Endothelial cell of umbilical vein (primary cell): ENCODE measurements at places on chromosomes 13 and 19.
A peak's percentile ranks its signal among the peaks of the same experiment; 100 is the strongest.

DNA sequence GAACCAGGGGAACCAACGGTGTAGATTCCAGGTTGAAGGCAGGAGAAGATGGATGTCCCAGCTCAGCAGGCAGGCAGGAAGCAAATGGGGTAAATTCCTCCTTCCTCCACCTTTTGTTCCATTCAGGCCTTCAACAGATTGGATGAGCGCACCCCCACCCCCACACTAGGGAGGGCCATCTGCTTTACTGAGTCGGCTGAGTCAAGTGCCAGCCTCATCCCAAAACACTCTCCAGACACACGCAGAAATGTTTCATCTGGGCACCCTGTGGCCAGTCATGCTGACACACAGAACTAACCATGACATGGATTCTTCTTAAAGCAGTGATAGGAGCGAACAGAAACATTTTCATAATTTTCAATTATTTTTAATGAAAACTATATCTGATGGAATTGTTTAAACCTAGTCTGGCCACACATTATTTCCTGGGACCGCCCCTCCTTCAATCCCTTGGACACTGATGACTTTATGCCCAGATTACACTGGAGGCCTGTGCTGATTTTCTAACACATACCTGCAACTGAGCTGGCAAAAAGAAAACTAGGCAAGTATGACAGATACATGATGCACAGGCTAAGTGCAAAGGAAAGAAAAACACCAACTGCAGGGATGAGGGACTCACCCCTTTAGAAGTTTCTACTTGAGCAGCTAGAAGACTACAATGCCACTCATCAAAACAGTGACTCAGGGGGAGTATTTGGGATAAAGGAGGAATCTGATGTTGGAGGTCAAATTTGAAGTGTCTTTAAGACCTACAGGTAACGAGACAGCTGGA lies 154.2 kb downstream of the TNFRSF19 start:
- H3K36me3 ChIP-seq = no peaks in the 10 kb centered on the region
- H3K4me1 ChIP-seq = no peaks in the 10 kb centered on the region
- H3K27me3 ChIP-seq = no peaks in the 10 kb centered on the region
- no peak overlapping the region for H3K4me3 ChIP-seq
- no peak overlapping the region for H3K27ac ChIP-seq

- no peaks in the 10 kb centered on the region for H3K36me3 ChIP-seq
- no peaks in the 10 kb centered on the region for H3K4me1 ChIP-seq
- H3K27ac ChIP-seq = no peak overlapping the region
- DNase-seq = no peak
Observed at GRCh38 chr13:66328476-66328875, 901.7 kb downstream of the PCDH9 start.

- no peaks in the 10 kb centered on the region for H3K27me3 ChIP-seq
- no peak for DNase-seq
- peaks cover 49% of the 10 kb centered on the region for H3K36me3 ChIP-seq
Observed at GRCh38 chr19:2043961-2044708, 6.9 kb downstream of the MKNK2 start.

GRCh38 chr19:39508629-39509028 lies 6.3 kb upstream of the SELENOV start:
- H3K36me3 ChIP-seq = no peaks in the 10 kb centered on the region
- H3K4me1 ChIP-seq = peaks cover 4% of the 10 kb centered on the region
- no peak for DNase-seq
- H3K27ac ChIP-seq = no peak overlapping the region

DNA sequence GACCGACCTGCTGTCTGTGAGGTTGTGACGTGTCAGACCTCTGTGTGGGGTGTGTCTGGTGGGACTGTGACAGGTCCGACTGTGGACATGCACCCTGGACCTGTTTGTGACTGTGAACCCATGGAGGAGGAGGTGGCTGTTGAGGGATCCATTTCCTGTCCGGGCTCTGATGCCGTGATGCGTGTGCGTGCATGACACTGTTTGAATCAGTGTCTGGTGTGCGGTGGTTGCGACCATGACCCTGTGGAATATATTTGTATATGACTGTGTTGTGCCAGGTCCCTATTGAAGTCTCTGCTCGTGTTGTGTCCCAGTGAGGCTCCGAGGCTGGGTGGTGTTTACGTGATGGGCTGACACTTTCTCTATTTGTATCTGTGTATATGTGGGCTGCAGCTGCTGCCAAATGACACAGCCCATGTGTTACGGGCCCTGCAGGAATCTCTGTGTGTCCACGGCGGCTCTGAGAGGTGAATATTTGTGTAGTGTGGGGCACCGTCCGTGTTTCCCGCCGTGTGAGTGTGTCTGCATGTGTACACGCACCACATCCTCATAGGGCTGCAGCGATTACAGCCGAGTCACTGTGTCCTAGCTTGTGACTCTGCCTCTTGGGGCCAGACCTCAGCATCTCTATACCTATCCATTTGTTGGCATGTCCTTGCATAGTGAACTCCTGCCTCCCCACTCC lies 18.3 kb downstream of the CCDC97 start:
- DNase-seq = peak; percentile 54
- H3K4me3 ChIP-seq = no peak overlapping the region

GRCh38 chr13:97220151-97220900 lies 1.8 kb upstream of the MBNL2 start:
- H3K27me3 ChIP-seq = no peaks in the 10 kb centered on the region
- no peak overlapping the region for H3K27ac ChIP-seq
- no peak overlapping the region for H3K4me3 ChIP-seq

GRCh38 chr13:48184260-48184659 lies 48.7 kb upstream of the ITM2B start:
- no peak for DNase-seq
- no peaks in the 10 kb centered on the region for H3K4me1 ChIP-seq
- no peak overlapping the region for H3K27ac ChIP-seq
- peaks cover 3% of the 10 kb centered on the region for H3K27me3 ChIP-seq

- no peak for DNase-seq
- no peak overlapping the region for H3K27ac ChIP-seq
- H3K4me3 ChIP-seq = no peak overlapping the region
- no peaks in the 10 kb centered on the region for H3K36me3 ChIP-seq
- no peaks in the 10 kb centered on the region for H3K4me1 ChIP-seq
- no peaks in the 10 kb centered on the region for H3K27me3 ChIP-seq
Observed at GRCh38 chr13:88339271-88339741, 668.1 kb downstream of the SLITRK5 start.

DNA sequence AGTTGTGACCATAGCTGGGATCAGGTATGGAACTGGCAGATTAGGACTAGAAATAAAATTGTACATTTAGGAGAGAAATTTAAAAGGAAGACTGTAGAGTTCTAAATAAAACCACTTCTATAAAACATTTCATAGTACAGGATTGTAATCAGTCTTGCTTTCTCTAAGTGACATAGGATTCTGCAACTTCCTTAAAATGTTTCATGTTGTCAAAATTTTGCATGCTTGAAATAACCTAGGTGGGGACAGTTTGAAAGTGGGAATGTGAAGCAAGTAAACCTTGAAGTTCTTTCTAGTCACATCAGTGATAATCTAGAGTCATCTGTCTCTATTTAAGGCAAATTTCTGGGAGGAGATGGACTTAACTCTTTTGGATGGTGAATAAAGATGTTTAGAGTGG lies 6.7 kb downstream of the TM9SF2 start:
- H3K4me3 ChIP-seq = no peak overlapping the region
- H3K27me3 ChIP-seq = no peaks in the 10 kb centered on the region

DNA sequence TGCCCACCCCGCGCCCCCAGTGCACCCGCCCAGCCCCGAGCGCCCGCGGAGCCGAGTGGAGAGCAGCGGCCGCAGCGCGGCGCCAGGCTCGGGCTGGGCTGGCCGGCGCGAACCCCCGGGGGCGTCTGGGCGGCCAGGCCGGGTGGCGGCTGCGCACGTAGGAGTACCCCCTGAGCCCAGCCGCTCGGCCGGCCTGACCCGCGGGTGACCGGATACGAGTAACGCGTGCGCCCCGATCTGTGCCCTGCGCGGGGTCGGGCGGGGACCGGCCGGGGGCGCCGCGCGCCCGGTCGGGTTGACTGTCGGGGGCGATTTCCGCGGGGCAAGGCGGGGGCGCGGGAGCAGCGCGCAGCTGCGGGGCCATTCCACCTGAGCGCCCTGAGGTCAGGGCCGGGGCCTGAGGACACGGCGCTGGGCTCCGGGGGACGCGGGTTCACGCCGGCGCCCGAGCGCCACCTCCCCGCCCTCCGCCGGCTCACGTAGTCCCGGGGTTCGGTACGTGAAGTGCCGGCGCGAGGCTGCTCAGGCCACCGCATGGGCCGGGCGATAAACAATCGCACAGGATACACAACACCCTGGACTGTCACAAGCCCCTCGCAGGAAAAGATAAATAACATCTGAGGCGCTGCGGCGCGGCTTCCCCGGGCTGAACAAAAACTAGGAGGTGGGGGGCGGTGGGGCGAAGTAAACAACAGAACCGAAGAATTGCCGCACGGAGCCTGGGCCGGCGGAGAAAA lies 37.6 kb upstream of the FLT1 start:
- H3K27me3 ChIP-seq = no peaks in the 10 kb centered on the region
- no peaks in the 10 kb centered on the region for H3K36me3 ChIP-seq
- peak; percentile 69 for DNase-seq
- peaks cover 14% of the 10 kb centered on the region for H3K4me1 ChIP-seq

GRCh38 chr19:56105090-56105701 lies 15.9 kb downstream of the ZNF787 start:
- DNase-seq = peak; percentile 54
- no peak overlapping the region for H3K4me3 ChIP-seq
- H3K27ac ChIP-seq = no peak overlapping the region
- H3K27me3 ChIP-seq = no peaks in the 10 kb centered on the region
- H3K36me3 ChIP-seq = no peaks in the 10 kb centered on the region

- no peaks in the 10 kb centered on the region for H3K4me1 ChIP-seq
- no peak overlapping the region for H3K27ac ChIP-seq
- no peak for DNase-seq
- H3K4me3 ChIP-seq = no peak overlapping the region
- H3K27me3 ChIP-seq = no peaks in the 10 kb centered on the region
Observed at GRCh38 chr13:112118451-112119064, 51.6 kb downstream of the SOX1 start.

- H3K27me3 ChIP-seq = no peaks in the 10 kb centered on the region
- no peak for DNase-seq
- H3K4me1 ChIP-seq = no peaks in the 10 kb centered on the region
- H3K4me3 ChIP-seq = no peak overlapping the region
- H3K27ac ChIP-seq = no peak overlapping the region
- H3K36me3 ChIP-seq = no peaks in the 10 kb centered on the region
Observed at GRCh38 chr13:35160896-35161295, 218.8 kb downstream of the NBEA start.

- no peaks in the 10 kb centered on the region for H3K36me3 ChIP-seq
- H3K4me3 ChIP-seq = no peak overlapping the region
- H3K27me3 ChIP-seq = no peaks in the 10 kb centered on the region
- H3K4me1 ChIP-seq = peaks cover 28% of the 10 kb centered on the region
Observed at GRCh38 chr19:16064209-16064889, 11.9 kb upstream of the TPM4 start.

DNA sequence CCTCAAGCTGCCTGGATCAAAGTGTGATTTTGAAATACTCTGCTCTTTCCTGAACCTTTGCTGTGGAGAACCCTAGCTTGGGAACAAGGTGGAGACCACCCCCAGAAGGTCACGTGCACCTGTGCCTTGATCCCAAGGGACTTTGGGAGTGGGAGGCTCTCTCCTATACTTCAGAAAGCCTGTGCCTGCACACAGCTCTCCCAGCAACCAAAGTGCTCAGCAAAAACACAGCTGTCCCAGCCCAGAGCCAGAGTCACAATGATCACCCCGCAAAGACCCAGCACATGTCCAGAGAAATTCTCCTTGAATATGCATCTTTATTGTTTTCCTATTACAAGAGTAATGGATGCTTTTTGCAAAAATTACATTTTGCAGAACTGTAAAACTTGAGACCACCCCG lies 43.4 kb downstream of the TNFRSF19 start:
- no peak for DNase-seq
- H3K36me3 ChIP-seq = no peaks in the 10 kb centered on the region
- H3K27me3 ChIP-seq = peaks cover 2% of the 10 kb centered on the region

GRCh38 chr13:23500849-23501248 lies 67.3 kb upstream of the SACS start:
- H3K4me1 ChIP-seq = no peaks in the 10 kb centered on the region
- no peaks in the 10 kb centered on the region for H3K36me3 ChIP-seq
- H3K27me3 ChIP-seq = peaks cover 10% of the 10 kb centered on the region
- no peak overlapping the region for H3K27ac ChIP-seq

DNA sequence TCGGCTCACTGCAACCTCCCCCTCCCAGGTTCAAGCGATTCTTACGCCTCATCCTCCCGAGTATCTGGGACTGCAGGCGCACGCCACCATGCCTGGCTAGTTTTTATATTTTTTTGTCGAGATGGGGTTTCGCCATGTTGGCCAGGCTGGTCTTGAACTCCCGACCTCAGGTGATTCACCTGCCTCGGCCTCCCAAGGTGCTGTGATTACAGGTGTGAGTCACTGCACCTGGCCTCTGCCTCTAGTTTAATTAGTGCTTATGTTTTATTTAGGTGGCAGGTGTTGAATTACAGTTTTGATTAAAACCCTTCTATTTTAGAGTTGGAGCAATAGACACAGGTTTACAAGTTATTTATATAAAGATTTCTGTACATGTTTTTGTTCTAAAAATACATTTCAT lies 42.8 kb downstream of the ATP11A start:
- H3K36me3 ChIP-seq = no peaks in the 10 kb centered on the region
- H3K27me3 ChIP-seq = no peaks in the 10 kb centered on the region
- H3K4me3 ChIP-seq = no peak overlapping the region
- no peak overlapping the region for H3K27ac ChIP-seq
- DNase-seq = no peak
- no peaks in the 10 kb centered on the region for H3K4me1 ChIP-seq

DNA sequence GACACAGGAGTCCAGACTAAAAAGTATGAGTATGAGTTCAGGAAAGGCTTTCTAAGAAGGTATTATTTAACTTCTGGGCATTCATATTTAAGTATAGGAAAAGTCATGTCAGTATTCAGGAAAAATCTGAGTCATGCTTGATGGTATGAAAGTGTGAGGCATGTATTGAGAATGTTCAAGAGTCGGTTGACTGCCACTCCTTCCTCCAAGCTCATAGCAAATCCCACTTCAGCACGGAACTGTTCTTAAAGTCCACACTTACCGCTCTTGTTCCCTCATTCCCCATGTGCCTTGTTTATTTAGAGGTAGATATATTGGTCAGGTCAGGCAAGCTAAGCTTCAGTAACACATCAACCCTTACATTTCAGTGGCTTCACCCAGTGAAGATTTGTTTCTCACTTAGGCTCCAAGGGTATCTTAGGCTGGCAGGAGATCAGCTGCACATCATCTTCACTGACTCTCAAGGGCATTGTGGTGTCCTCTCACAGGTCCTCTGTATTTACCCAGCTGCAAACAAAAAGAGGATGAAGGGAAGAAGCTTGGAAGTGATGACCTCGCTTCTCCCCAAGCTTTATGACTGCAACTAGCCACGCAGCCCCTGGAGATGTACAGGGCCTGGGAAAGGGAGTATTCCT lies 1189.2 kb downstream of the EFNB2 start:
- no peak overlapping the region for H3K4me3 ChIP-seq
- no peaks in the 10 kb centered on the region for H3K27me3 ChIP-seq
- no peak overlapping the region for H3K27ac ChIP-seq
- H3K4me1 ChIP-seq = no peaks in the 10 kb centered on the region
- H3K36me3 ChIP-seq = no peaks in the 10 kb centered on the region
- DNase-seq = peak; percentile 20

GRCh38 chr13:66446413-66446812 lies 783.7 kb downstream of the PCDH9 start:
- no peak overlapping the region for H3K27ac ChIP-seq
- H3K4me1 ChIP-seq = no peaks in the 10 kb centered on the region
- no peak for DNase-seq
- no peak overlapping the region for H3K4me3 ChIP-seq
